Activated CD4-positive, alpha-beta T cell treated with anti-CD3 and anti-CD28 coated beads, Interleukin-2, amount 50 U/mL, for 16 hours (primary cell): ENCODE measurements at places on chromosomes 1 and 21.

- DNase-seq: peak; percentile 63
Measured at GRCh38 chr1:208132287-208132882, 111.8 kb downstream of the PLXNA2 start.

GRCh38 chr21:30880914-30881313 lies 466 bp downstream of the KRTAP11-1 start:
- no peak for DNase-seq

- no peak for DNase-seq
Measured at GRCh38 chr1:219299420-219299819, 125.7 kb downstream of the LYPLAL1 start.

- no peak for DNase-seq
Measured at GRCh38 chr1:17731460-17731859, 23.7 kb upstream of the ACTL8 start.

DNA sequence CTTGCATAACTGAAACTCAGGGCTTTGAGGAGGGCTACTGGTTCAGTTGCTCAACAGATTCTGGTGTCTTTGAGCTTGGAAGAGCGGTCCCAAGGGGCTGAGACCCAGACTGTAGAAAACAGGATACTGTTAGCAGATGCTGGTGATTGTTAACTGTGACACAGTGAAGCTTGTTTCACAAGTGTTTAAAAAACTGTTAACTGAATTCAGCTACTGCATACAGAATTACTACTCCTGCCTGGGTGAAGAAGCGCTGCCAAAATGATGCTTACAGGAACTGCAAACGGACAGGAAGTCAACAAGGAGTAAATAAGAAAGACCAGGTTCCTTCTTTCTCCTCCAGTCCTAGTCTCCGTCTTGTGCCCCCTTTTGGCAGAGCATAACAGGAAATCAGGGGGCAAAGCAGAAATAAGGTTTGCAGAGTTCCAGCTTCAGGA lies 195.3 kb upstream of the USP25 start:
- DNase-seq: no peak

- peak; percentile 61 for DNase-seq
Measured at GRCh38 chr1:223700942-223701637, 11.2 kb upstream of the CAPN2 start.

DNA sequence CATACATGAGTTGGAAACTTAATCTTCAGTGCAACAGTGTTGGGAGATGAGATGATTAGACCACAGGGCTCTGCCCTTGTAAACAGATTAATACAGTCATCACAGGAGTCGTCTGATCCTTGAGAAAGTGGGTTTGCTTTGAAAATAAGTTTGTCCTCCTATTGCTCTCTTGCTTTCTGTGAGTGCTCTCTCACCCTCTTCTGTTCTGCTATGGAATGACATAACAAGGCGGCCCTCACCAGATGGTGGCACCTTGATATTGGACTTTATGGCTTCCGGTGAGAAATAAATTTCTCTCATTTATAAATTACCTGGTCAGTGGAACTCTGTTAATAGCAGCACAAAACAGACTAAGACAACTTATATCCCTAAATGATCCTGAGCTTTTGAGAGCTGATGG lies 353.6 kb downstream of the BRINP3 start:
- no peak for DNase-seq

DNA sequence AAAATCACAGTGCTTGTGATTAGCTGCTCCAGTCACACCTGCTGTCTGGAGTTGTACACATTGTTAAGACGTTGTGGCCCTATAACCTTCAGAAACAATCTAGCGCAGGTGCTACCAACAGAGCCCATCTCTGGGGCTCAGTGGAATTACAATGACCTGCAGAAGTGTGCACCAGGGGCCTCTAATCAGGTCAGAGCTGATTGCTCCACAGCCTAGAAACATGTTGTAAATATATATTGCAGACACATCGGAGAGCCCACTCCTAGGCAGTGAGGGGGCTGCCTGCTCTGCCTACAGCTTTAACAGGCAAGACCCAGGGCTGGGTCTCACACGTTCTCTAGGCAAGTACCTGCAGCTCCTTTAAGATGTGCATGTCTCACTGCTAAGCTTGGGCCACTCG lies 302.0 kb downstream of the SIPA1L2 start:
- no peak for DNase-seq

GRCh38 chr1:69196071-69196470 lies 371.7 kb upstream of the LRRC7 start:
- no peak for DNase-seq

GRCh38 chr1:173823781-173824314 lies 625 bp upstream of the DARS2 start:
- no peak for DNase-seq

- peak; percentile 79 for DNase-seq
Measured at GRCh38 chr1:156097499-156098178, 15.4 kb upstream of the MEX3A start.

DNA sequence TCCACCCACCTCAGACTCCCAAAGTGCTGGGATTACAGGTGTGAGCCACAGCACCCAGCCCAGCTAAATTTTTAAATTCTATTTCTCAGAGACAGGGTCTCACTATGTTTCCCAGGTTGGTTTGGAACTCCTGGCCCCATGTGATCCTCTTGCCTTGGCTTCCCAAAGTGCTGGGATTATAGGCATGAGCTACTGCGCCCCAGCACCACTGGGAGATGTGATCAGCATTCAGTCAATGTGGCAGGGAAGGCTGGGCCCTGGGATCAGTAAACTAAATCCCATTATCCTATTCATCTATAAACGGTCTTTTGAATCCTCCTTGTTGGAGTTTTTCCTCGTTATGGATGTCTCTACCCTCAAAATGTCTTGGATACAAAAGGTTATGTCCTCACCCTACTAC lies 113.5 kb downstream of the PGBD5 start:
- no peak for DNase-seq
